ENCODE measurements at places on chromosomes 6 and 20.

GRCh38 chr6:142597836-142598235, 296.0 kb downstream of the ADGRG6 start:
- DNase-seq: no peak

- DNase-seq: peak; percentile 31
Measured at GRCh38 chr6:134822920-134823709, 126.8 kb downstream of the ALDH8A1 start.

- DNase-seq: no peak
Measured at GRCh38 chr20:60431349-60431748, 473.1 kb downstream of the CDH26 start.

DNA sequence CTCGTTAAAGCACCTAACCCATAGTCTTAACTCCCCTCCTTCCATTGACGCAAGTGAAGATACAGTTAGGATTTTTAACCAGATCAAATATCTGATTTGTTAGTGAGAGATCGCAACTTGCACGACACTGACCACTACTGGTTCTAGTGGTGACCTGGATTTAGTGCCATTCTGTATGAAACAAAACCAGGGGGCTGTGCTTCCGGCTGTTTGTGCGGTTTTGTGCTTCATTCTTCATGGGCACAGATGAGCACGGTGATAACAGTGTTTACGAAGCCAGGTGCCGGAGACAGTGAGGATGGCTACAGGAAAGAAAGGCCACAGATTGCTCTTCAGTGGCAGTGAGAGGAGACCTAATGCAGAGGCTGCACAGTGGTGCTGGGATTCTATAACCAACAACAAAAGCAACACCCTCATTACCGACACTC, 75.5 kb downstream of the NOL4L start:
- no peak for DNase-seq

Data from caudate nucleus (tissue), 63 donors.